HFFc6 (cell line): ENCODE measurements at places on chromosomes 11 and 22.

DNA sequence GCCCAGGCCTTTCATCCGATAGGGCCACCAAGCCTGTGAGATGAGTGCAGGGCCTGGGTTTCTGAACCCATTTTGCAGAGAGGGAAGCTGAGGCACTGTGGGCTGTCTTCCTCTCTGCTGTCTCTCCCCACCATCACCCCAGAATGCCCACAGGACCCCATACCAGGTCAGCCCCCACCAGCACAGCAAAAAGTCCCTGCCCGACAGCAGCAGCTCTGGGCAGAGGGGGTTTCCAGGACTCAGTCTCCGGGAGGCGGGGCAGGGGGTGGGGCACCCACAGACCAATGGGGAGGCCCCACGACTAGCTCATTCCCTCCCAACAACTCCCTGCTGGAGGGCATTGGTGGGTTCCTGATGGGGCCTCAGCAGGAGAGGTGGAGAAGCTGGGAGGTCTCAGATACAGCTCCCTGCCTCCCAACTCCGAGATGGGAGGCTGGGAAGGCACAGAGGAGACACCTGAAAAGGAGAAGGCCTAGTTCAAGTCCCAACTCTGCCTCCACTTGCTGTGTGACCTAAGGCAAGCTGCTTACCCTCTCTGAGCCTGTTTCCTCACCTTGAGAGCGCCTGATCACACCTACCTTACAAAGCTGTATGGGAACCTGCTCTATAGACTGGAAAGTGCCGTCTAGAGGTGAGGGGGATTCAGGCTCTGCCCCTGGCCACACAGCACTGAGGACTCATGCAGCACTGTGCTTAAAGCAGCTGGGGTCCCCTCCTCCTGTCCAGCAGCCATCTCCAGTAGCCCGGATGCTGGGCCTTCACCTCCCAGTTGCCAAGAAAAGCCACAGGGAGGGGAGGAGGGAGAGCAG is 3.5 kb downstream of the CBX7 start:
- no peak for DNase-seq

DNA sequence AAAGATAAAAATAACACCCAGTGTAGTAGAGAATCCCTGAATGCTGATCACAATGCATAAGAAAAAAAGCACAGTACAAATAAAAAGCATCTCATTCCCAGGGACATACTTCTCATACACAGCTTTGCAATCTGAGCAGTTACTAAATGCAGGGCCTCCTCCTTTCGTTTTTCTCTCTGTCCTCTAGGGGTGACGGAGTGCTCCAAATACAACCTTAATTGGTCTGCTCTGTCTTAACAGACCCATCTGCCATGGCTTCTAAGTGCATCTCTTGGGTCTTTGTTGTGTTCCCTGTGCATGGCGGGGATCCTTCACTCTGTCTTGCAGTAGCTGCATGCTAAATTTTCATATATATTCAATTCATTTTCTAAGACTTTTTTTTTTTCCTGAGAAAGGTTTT is 1114.2 kb upstream of the RAG2 start:
- DNase-seq = no peak

DNA sequence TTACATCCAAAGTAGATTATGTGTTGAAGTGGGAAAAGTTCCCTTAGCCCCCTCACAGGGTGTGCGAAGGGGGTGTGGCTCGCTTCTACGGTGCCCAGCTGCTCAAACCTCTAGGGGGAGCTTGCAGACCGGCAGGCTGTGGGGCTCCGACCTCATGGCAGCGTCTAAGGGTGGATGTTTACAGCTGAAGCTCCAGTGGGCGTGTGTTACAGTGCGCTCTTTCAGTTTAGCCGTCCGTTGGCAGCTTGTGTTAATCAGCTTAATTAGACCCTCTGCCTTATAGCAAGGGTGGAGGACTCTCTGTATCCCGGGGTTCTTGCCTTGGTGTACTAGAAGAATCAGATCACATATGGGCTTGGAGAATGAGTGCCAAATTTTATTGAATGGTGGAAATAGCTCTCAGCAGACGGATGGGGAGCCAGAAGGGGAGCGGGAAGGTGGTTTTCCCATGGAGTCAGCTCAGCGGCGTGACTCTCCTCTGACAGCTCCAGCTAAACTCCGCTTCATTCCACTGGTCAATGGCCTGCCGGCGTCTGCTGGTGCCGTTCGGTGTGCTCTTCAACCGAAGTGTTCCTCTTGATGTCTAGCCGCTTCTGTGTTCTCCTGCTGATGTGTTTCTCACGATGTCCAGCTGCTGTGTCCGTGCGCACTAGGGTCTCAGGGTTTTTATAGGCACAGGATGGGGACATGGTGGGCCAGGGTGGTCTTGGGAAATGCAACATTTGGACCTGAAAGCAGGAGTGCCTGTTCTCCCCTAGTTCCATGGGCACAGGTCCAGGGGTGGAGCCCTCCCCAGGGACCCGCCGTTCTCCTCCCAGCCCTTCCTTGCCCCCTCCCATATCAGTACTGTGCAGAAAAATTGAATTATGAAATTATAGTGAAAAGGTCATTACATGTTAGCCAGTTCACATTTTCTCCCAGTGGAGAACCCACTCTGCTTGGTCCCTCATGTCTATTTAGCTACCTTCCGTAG is 28.6 kb upstream of the OR10G7 start:
- DNase-seq = peak; percentile 47

- DNase-seq = no peak
Observed at GRCh38 chr11:73239571-73240189, 21.6 kb downstream of the P2RY2 start.

DNA sequence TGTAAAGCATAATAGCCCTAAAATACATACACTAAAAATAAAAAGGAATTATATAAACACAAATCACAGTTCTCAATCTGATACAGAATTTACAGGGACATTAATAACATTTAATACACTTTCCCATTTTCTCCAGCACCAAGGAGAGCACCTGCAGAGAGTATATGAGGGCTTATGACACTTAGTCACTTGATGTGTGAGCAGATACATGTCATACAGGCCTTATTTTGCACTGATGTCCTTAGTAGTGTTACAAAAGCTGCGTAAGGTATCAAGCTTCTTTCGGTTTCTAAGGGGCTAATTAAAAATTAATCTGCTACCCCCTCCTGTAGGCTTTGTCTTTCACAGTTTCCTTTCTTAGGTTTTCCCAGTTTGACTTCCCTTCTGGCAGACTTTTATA is 61.3 kb downstream of the TRIM44 start:
- no peak for DNase-seq

DNA sequence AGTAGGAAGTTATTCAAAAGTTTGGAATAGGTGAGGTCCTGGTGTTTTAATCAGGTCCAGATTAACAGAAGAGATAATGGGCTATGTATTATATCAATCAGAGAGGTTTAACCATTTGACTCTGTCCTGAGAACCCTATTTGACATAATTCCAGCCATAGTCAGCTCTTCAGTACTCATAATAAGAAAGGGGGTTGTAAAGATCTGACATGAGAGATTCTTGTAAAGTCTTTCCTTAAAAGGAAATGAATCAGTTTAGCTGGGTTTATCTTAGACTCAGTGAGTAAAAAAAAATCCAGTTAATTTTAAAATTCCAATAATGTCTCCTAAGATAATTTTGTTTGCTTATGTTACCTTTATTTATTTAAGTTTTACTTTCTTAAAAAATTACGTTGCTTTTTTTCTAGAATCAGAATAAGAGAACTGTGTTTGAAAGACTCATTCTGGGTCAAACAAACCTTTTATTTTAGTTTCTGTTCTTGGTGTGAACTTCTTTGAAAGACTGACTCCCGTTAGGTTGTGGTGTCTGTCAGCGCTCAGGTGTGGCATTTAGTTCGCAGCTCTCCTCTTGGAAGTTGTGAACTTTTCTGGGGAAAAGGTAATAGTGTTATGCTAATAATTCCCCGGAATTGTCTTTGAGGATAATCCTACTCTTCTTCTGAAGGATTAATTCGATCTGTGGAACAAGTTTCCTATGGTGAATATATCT is 20.5 kb downstream of the NUCB2 start:
- DNase-seq = no peak

DNA sequence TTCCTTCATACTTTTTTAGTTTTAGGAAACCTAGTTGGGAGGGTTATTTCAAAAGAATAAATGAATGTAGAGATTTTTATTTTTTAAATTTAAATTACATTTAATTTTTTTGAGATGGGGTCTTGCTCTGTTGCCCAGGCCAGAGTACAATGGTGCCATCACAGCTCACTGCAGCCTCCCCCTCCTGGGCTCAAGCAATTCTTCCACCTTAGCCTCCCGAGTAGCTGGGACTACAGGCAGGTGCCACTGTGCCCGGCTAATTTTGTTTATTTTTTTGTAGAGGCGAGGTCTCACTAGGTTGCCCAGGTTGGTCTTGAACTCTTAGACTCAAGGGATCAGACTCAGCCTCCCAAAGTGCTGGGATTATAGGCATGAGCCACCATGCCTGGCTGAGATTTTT is 32.6 kb downstream of the ZNRF3 start:
- DNase-seq = no peak

DNA sequence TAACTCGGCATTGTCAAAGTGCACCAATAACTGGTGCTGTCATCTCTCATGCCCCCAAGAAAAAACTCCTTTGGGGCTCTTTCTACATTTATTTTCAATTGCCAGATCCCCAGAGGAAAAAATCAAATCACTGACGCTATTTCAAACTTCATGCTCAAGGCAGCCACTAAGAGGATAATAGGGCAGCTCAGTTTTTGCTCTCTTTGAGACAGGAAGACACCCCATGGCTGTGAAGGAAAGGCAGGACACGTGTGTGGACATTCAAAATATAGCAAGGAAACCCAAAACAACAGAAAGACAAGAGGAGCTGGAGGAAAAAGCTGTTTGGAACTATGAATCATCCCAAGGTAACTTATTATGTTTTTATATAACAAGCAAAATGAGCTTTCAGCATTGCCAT is 83.7 kb downstream of the SERGEF start:
- no peak for DNase-seq

DNA sequence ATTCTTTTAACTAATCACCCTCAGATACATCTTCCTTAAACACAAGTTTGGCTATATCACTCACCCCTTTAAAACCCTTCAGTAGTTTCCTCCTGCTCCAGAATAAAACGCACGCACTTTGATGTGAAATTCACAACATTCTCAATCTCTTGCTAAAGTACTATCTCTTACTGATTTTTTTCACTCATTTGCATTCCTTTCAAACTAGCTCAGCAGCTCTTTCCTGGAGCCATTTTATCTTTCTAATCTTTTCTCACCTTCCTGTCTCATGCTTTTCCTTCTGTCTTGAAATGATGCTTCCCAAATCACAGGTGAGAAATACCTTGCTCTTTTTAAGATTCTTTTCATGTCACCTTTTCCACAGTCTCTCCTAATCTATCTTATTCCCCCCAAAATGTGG is 1074.4 kb downstream of the DLG2 start:
- DNase-seq = peak; percentile 1

GRCh38 chr11:47950396-47950795 is 30.0 kb upstream of the PTPRJ start:
- DNase-seq = no peak

DNA sequence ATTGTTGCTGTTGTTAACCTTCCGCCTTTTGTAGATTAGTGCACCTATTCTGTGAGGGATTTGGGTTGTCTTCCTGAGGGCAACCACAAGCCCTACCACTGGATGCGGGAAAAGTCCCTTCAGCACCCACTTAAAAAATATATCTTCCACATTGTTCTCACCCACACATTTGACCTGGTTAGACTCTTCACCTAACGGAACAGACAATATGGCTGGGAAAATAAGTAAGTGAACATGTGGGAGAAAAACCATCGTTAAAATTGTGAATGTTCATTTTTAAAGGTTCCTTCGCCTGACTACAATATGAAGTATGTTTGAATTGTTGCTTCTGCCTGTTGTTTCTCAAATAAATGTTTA is 72.0 kb upstream of the MPEG1 start:
- no peak for DNase-seq

GRCh38 chr11:109088086-109088485 is 333.9 kb upstream of the C11orf87 start:
- no peak for DNase-seq

- no peak for DNase-seq
Observed at GRCh38 chr11:36463781-36464180, 46.3 kb downstream of the TRAF6 start.

DNA sequence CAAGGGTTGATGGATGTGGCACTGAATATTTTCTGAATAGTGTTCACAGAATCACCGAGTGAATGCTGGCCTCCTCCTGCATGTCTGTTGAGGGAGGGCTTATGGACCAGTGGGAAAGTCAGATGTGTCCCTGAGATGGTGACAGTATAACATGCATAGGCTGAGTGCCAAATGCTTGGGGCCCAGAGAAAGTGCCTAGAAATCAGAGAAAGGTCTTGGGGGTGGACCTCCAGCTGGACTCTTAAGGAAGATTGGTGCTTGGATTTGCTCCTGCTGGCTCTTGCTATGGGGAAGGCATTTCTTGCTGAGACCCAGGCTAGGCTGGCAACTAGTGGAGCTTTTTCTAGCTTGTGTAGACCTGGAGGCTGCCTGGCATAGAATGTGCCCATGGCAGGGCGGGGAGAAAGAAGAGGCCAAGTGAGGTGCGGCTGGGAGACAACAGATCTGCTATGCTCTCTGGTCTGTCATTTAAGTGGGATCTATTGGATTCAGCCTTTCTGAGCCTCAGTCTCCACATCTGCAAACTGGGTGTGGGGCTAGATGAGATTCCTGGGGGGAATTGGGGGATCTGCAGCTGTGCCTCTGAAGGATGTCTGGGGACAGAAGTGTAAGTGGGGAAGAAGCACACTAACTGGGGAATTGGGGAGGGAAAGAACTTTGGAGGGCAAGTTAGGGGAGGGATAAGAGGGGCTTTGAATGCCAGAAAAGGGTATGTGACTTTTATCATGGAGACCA is 27.4 kb downstream of the ZNRF3 start:
- no peak for DNase-seq

DNA sequence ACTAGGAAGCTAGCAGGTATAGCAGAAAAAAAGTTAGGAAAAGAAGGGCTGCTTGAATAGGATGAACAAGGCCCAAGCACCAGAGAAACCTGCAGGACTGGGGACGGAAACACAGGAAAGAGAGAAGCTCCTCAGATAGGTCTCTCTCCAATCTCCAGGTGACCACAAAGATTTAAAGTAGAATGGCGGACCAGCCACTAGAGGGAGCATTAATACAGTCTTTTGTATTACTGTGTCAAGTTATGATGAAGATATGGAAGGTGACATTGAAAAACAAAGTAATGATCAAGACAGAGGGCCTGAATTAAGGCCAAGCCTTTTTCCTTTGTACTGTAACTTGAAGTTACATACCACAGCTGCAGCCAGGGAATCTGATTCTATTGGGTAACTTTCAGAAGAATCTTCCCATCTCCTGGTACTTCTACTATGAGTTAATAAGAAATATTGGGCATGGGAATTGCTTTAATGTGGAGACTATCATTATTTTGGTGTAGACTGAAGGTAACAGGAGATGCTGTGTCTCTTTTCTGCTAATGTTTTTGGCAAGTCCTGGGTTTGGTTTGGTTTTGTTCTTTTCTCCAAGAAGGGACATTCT is 33.8 kb downstream of the OR2AG2 start:
- DNase-seq = peak; percentile 55

DNA sequence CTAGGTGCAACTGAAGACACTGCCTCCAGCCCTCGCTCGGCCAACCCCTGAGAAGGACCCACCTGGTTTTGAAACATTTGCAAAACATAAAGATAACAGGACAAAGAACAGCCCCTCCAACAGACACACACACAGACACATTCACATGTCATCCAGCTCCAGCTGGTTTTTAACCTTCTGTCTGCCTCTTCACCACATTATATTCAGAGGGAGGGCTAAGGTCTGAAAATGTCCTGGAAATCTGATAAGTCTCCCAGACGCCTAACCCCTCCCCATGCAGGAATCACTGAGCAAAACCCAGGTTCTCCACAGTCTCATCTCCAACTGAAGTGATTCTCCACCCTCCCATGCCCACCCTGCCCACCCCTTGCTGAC is 29.4 kb downstream of the PACSIN2 start:
- DNase-seq = no peak
